Amniotic stem cell (primary cell): ENCODE measurements at places on chromosomes 12 and 14.
A peak's percentile ranks its signal among the peaks of the same experiment; 100 is the strongest.

- DNase-seq = no peak
Measured at GRCh38 chr14:67418401-67419191, 6.6 kb upstream of the PLEK2 start.

DNA sequence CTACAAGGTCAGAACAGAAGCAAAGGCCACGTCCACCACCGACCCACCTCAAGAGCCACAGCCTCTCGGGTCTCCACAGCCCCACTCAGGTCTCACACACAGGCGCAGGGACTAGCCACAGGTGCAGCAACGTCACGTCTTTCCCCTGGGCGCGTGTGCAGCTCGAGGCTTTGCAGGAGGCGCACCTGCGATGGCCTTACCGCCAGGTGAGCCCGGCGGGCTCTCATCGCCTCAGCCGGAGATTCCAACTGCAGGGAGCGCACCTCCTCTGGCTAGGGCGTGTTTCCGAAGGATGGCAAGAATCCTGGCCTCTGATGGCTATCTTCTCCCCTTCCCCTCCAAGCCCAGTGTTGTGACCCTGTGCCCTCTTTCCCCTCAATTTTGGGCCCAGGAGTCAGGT, at the start of gene HIGD1C:
Gene HIGD1C, plus strand, starts transcription at position 35 of the 400 bp plus-strand sequence. CDS start 1,455 bp downstream, outside the sequence.
- no peak for DNase-seq

DNA sequence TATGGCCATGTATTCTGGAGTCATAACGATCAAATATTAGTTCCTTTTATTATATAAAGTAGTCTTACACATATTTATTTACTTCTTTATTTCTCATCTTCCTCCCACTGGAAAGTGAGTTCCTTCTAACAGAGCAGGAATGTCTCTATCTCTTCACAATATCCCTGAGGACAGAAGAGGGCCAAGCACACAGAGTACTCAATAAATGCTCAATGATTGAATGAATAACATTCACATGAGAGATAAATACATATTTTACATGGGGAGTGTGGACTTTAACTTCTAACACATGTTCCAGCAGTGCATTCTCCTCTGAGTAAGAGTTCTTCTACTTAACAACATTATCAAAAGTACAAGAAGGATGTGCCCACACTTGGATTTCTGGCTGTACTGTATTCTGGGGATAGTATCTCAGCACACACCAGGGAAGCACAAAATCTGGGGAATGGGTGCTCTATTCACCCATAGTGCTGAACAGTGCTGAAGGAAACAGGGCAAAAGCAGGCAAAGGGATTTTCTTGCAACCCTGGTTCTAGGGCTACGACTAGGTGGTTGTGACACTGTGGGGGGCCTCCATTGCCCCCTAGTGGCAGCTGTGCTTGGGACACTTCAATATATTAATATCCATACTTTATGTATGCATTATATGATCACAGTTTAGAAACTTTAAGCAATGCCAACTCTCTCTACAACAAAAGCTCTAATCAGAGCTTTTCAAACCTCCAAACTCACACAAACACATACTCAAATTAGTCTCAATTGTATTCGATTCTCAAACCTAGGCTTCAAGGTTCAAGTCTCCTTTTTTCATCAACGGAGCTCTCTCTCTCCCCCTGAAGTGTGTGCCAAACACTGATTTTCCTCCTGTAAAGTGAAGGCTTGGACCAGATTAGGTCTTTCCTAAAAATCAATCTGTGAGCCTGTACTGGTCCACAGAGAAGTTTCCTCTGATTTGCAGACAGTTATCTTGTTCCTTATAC, 115.5 kb downstream of the SLC2A13 start:
- peak; percentile 4 for DNase-seq

DNA sequence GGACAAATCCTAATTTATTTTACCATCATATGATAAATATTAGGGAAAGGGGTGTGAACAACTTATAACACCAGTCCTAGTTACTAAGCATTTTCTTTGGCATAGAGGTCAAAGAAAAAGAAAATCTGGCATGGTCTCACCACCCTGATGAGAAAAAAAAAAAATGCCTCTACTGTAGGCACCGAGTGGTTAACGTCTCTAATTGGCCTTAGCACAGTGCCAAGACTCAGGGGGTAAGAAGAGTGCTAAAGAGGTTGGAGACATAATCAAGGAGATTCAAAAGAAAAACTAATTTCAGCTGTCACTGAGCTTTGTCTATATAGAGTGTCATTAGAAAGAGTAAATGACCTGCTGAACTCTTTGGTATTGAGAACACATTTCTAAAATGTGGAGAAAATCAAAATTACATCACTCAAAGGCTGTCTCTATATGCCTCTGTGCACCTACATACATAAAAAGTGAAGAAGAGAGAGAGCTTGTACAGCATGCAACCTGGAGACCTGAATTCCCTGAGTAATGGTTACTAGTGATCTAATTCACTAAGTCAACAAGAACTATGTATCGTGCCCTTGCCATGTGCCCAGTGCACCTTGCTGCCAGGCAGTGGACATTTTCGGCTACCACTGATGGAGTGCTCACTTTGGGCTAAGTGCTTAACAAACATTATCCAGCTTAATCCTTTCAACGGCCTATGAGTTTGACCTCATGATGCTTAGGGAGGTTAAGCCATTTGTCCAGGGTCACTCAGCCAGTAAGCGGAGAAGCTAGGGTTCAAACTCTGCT, 113.8 kb upstream of the G2E3 start:
- DNase-seq = no peak

GRCh38 chr12:24630446-24630845, 318.5 kb downstream of the BCAT1 start:
- no peak for DNase-seq

GRCh38 chr14:27587103-27587502, 989.3 kb upstream of the NOVA1 start:
- DNase-seq = no peak

DNA sequence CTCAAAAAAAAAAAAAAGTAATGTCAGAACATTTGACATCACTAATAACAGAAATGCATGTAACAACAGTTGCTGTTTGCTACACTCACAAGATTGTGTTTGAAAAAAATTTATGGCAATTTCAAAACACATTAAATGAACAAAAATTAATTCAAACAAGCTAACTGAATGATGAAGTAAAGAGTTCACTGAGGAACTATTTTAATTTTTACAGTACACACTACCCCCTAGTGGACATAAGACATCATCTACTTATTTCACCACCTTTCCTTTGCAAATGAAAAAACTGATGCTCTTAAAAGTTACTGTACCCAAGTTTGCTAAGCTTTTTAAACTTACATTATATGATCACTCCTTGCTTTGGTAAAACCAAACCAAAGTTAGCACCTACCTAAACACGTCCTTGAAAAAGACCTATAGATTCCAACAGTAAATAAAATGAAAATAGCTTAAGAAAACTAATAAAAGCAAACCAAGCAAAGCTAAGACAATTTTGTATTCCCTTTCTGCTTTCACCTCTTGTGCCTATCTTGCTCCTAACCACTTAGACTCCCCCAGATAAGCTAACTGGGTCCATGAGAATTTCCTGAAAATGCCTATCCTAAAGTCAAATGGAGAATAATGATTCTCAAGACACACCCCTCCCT, 22.2 kb downstream of the UBE2N start:
- peak; percentile 43 for DNase-seq

DNA sequence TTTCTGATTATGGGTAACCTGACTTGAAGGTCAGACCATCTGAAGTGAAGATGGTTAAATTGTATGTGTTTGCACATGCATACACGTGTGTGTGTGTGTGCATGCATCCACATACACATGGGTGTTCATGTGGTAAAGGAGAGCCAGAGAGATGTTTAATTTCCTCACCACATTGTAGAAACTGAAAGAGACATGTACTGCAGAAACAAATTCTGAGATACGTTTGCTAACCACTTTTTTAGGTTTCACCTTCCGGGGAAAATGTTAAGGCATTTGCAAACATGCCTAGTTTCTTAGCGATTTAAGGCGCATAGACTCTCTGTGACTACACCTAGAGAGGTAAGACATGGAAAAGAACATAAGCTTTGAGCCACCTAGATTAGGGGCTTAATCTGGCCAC, 362.9 kb downstream of the RAD51B start:
- no peak for DNase-seq

DNA sequence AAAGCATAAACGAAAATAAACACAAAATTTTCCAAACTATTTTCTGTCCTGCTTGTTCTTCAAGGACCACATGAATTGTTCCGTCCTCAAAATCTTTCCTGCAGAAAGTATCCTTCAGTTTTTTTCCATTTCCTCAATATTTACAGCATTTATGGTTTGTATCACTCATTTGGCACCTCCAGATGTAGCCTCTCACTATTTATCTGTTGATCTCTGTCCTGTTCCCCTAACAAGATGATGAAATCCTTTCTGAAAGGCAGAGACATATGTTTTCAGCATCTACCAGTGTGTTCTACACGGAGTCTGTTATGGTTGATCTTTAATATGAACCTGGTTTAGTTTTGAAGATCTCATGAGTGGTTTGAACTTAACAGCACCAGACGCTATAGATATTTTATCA, 490.2 kb downstream of the NELL2 start:
- DNase-seq = no peak

GRCh38 chr14:101090976-101091375, 187.5 kb upstream of the RTL1 start:
- no peak for DNase-seq

GRCh38 chr12:103330672-103331071, 165.1 kb downstream of the C12orf42 start:
- DNase-seq = no peak

DNA sequence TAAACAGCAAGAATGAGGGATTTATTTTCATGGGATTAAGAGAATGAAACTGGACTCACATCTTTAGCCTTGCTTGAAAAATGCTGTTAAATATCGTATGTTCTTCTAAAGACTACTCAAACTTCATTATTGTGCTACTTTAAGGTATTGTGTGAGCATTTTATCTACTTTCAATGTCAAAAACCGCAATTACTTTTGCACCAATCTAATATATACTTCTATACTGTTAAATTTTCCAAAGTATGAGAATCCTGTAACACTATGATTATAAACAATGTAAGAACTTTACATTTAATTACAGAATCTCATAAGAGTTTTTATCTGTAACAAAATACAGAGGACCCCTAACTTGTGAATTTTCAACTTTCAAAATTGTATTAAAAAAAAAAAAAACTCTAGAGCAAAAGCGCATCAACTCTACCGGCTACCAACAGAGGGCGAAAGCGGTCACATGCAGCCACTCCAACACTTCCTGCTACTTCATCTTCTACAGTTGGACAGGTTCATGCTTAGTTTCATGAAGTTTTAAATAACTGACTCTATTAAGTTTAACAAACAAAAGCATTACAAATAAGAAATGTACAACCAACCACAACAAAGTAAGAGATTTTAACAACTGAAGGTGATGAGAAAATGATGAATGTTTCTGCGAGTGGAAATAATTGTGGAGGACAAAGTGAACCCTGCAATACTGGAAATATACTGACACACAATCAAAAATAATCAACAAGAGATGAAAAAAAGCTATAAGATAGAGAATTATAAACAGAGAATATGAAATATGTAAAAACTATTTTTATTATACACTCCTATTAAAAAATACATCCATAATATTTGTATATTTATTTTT, 210.9 kb downstream of the MED13L start:
- DNase-seq = peak; percentile 15

DNA sequence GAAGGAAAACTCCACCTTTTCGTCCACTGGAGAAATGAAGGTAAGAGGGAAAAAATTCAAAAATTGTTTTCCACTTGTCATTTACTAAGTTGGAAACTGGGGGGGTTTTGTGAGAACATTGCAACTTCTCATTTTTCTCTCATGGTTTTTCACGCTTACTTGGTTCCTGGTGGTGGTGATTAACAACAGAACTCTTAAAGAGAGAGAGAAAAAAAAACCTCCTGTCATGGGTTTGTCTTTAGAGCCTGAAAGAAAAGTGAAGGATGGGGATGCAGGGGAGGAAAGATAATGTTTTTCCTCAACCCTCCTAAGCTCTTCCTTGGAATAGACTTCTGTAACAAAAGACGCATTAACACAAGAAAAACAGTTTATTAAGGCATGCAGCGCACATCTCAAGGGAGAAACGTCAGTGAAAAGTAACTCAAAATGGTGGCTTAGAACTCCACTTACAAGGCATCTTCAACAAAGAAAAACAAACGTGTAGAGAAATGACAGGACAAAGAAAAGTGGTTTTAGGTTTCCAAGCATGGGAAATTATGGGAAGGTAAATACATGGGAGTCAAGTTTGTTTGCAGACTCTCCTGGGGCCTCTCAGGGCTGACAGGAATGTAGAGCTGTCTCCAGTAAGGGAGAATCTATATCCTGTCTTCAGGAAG, 81.9 kb upstream of the ATF7IP start:
- no peak for DNase-seq
